ENCODE measurements at places on chromosomes 5 and 9. TPM values are rescaled to one million over a fixed set of nuclear protein-coding genes. Genes with fewer than 3 reads are reported as not detected.

SPATA31D4 gene
- total RNA-seq: not detected

- no peaks in the 10 kb centered on the region for H3K27me3 ChIP-seq
- peaks cover 10% of the 10 kb centered on the region for H3K36me3 ChIP-seq
- H3K4me3 ChIP-seq: peak overlapping the region; percentile 37
- no peak for DNase-seq
Observed at GRCh38 chr5:141683596-141684141, 1.6 kb upstream of the ARAP3 start.

RPS23 gene
- total RNA-seq: 2,589 TPM

- no peak for DNase-seq
- no peaks in the 10 kb centered on the region for H3K36me3 ChIP-seq
- H3K4me1 ChIP-seq: peaks cover 59% of the 10 kb centered on the region
- no peak overlapping the region for H3K27ac ChIP-seq
Observed at GRCh38 chr9:16656432-16657169, 213.9 kb downstream of the BNC2 start.

DNA sequence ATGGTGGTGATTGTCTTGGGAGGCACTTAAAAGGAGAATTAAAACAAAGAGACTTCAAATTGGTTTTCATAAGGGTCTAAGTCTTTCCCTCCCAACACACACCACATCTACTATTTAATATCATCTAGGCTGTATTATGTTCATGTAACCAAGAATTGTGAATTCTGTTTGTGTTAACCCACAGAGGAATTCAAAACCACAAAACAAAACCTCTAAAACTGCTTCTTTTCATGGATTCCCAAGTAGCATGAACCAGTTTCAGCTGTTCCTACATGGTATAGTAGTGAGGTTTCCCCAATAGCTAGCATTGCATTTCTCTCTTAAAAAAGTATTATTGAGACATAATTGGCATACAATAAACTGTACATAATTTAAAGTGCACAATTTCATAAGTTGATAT is 283.8 kb downstream of the CD180 start:
- no peak overlapping the region for H3K4me3 ChIP-seq
- H3K4me1 ChIP-seq: peaks cover 23% of the 10 kb centered on the region
- no peak for DNase-seq
- no peak overlapping the region for H3K27ac ChIP-seq

DNA sequence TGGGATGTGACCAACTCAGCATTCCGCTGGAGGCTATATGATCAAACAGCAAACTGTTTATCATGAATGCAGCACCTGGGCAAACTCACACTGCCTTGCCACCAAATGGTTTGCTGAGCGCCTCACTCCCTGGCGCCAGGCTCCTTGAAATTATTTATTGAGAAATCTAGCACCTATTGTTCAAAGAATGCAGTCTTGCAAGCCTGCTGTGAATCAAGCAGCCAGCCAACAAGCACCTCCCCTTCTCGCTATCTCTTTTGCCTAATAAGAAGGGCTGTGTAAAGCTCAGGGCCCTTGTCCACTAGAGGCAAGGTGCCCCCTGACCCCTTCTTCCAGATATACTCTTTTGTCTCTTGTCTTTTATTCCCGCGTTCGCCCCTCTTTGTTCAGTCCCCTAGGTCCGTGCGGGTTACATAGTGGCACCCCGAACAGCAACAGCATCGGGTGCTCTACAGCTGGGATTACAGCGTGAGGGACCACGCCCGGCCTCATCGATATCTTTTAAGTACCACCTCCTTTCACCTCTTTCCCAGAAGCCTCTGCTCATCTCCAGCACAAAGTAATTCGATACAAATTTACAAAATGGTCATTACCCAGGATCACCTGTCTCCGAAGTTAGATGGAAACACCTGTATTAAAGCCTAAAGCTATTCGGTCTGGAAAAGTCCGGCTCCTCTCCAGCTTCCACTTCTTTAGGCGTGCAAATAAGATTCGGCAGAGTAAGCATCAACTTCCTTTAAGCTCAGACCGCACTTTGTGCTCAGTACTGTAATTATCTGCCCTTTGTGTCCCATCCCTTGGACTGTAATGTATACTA is 896 bp downstream of the RIGI start:
- H3K36me3 ChIP-seq: peaks cover 36% of the 10 kb centered on the region
- peak overlapping the region; percentile 82 for H3K4me3 ChIP-seq
- DNase-seq: no peak
- no peaks in the 10 kb centered on the region for H3K27me3 ChIP-seq
- peak overlapping the region; percentile 97 for H3K27ac ChIP-seq
- H3K4me1 ChIP-seq: peaks cover 14% of the 10 kb centered on the region

- no peak for DNase-seq
- peaks cover 19% of the 10 kb centered on the region for H3K27me3 ChIP-seq
- H3K4me3 ChIP-seq: no peak overlapping the region
- peaks cover 12% of the 10 kb centered on the region for H3K4me1 ChIP-seq
- H3K36me3 ChIP-seq: no peaks in the 10 kb centered on the region
- H3K27ac ChIP-seq: no peak overlapping the region
Observed at GRCh38 chr5:403995-404394, 39.0 kb upstream of the EXOC3 start.

DNA sequence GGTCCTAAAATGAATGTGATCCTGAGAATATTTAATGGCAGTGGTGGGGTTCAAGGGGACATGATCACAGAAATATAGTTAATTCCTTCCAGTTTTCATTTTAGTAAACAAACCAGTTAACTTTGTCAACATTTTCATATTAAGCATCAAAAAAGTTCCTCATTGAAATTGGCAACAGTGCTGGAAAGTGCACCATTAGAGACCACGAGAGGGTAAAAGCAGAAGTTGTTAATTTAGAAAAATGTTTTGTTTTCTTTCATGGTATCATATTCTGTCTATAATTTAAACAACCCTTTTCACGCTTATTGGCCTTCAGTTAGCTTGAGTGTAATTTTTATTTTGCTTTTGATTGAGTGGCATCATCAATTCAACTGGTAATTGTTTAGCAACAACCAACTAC is 11.9 kb downstream of the GIN1 start:
- H3K27me3 ChIP-seq: no peaks in the 10 kb centered on the region
- H3K27ac ChIP-seq: no peak overlapping the region
- H3K36me3 ChIP-seq: no peaks in the 10 kb centered on the region
- H3K4me3 ChIP-seq: no peak overlapping the region
- DNase-seq: no peak

TNFSF15 gene
- total RNA-seq: 0.09 TPM

DNA sequence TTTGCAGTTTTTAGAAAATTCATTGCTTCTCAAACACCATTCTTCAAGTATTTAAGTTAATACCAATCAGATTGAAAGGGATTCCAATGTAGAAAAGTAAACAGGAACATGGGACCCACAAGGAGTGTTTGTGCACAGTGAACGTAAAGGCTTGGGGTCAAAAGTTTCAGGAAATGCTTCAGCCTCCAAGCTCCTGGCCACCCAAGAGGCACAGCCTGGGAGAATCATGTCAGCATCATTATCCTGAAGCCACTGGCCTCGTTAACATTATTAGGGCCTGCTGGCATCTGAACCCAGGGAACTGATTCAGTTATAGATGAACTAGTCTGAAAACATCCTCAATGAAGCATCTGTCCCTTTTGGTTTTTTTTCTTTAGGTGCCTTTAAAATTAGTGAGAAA is 122.9 kb downstream of the NXNL2 start:
- no peak for DNase-seq
- no peaks in the 10 kb centered on the region for H3K4me1 ChIP-seq
- no peak overlapping the region for H3K4me3 ChIP-seq
- no peaks in the 10 kb centered on the region for H3K36me3 ChIP-seq

GRCh38 chr5:139062910-139063663 is 135.1 kb downstream of the SIL1 start:
- DNase-seq: no peak
- no peak overlapping the region for H3K4me3 ChIP-seq
- no peaks in the 10 kb centered on the region for H3K27me3 ChIP-seq
- H3K4me1 ChIP-seq: peaks cover 22% of the 10 kb centered on the region
- no peaks in the 10 kb centered on the region for H3K36me3 ChIP-seq

IL7R gene
- 0.57 TPM for total RNA-seq
